Activated CD4-positive, alpha-beta T cell treated with anti-CD3 and anti-CD28 coated beads for 36 hours (primary cell): ENCODE measurements at places on chromosomes 11 and 22. TPM values are rescaled to one million over a fixed set of nuclear protein-coding genes. Genes with fewer than 3 reads are reported as not detected.
A peak's percentile ranks its signal among the peaks of the same experiment; 100 is the strongest.

GRCh38 chr22:24996420-24996952 lies 44.0 kb downstream of the KIAA1671 start:
- H3K27ac ChIP-seq, result no peak overlapping the region
- H3K36me3 ChIP-seq, result no peaks in the 10 kb centered on the region
- DNase-seq, result no peak
- H3K4me1 ChIP-seq, result peaks cover 17% of the 10 kb centered on the region
- no peak overlapping the region for H3K4me3 ChIP-seq

- peaks cover 41% of the 10 kb centered on the region for H3K36me3 ChIP-seq
- peaks cover 49% of the 10 kb centered on the region for H3K4me1 ChIP-seq
- peak overlapping the region; percentile 37 for H3K4me3 ChIP-seq
- peak overlapping the region; percentile 63 for H3K27ac ChIP-seq
Observed at GRCh38 chr11:16741473-16741872, 3.0 kb downstream of the C11orf58 start.

- H3K27ac ChIP-seq, result no peak overlapping the region
- peak; percentile 4 for DNase-seq
- H3K27me3 ChIP-seq, result peaks cover 5% of the 10 kb centered on the region
- H3K4me3 ChIP-seq, result no peak overlapping the region
- H3K36me3 ChIP-seq, result no peaks in the 10 kb centered on the region
Observed at GRCh38 chr11:114846416-114846791, 168.1 kb downstream of the NXPE2 start.

DNA sequence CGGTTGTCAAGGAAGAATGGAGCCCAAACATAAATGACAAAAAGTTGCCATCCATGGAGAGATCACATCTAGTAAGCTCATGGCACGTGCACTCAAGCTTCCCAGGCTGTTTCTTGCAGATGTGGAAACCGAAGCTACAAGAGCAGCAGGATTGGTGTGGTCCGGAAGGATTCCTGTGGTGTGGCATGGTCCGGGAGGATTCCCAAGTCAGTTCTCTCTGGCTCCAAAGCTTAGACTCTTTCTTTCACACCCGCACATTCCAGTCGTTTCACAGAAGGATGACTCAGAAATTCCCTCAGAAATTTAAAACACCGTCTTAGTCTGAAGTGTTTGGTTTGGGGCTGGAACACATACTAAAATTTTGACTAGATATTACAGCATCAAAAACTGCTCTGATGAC lies 78.0 kb upstream of the DRD2 start:
- no peaks in the 10 kb centered on the region for H3K4me1 ChIP-seq
- peaks cover 19% of the 10 kb centered on the region for H3K27me3 ChIP-seq
- H3K4me3 ChIP-seq, result no peak overlapping the region
- no peak for DNase-seq

Gene RAG2
- not detected for total RNA-seq

Gene TMEM151A
- total RNA-seq, result not detected

Gene TSGA10IP
- not detected for total RNA-seq

Gene MOGAT2
- not detected for total RNA-seq

Gene CADM1
- total RNA-seq, result 0.58 TPM

DNA sequence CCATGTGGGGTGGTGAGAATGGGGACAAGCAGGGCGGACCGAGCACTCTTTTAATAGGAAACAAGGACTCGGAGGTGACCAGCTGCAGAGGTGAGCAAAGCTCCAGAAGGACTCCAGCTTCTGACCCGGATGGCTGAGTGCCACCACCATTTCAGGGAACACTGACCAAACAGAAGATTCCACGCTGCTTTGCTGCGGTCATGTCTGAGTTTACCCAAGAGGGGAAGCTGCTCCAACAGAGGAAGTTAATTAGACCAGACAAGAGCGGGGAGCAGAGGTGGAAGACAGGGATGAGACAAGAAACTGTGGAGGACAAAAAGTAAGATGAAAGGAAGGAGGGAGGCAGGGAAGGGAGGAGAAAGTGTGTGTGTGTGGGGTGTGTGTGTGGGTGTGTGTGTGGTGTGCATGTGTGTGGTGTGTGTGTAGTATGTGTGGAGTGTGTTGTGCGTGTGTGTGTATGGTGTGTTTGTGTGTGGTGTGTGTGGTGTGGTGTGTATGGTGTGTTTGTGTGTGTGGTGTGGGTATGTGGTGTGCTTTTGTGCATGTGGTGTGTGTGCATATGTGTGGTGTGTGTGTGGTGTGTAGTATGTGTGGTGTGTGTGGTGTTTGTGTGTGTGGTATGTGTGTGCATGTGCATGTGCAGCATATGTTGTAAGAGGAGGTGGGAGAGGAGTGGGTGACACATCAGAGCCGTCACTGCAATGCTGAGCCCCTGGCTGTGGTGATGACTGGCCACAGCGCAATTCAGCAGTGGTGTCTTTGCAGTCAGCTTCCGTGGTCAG lies 82.2 kb upstream of the AKIP1 start:
- peaks cover 5% of the 10 kb centered on the region for H3K4me1 ChIP-seq
- H3K36me3 ChIP-seq, result no peaks in the 10 kb centered on the region
- H3K27ac ChIP-seq, result no peak overlapping the region
- H3K4me3 ChIP-seq, result no peak overlapping the region
